ENCODE measurements at places on chromosomes 1 and 21. TPM values are rescaled to one million over a fixed set of nuclear protein-coding genes. Genes with fewer than 3 reads are reported as not detected.

The SYT14 gene
- under 0.01 TPM for total RNA-seq

The DCST1 gene
- total RNA-seq = not detected

The CCDC27 gene
- not detected for total RNA-seq

The TMEM35B gene
- total RNA-seq = 25.1 TPM

The PLA2G2C gene
- not detected for total RNA-seq

The MMP23B gene
- 10.4 TPM for total RNA-seq

The CFAP141 gene
- total RNA-seq = not detected

The S100A16 gene
- 391 TPM for total RNA-seq

The EDN2 gene
- total RNA-seq = not detected

The DFFB gene
- 7.7 TPM for total RNA-seq

The LCE3D gene
- not detected for total RNA-seq

The TMEM269 gene
- total RNA-seq = under 0.01 TPM

The RER1 gene
- 82.0 TPM for total RNA-seq

The CADM3 gene
- total RNA-seq = under 0.01 TPM

The NCAM2 gene
- total RNA-seq = 1.0 TPM

The BTBD8 gene
- 1.6 TPM for total RNA-seq

The PEAR1 gene
- 24.0 TPM for total RNA-seq

The EVA1B gene
- 319 TPM for total RNA-seq

The KIF26B gene
- 0.59 TPM for total RNA-seq

The EDARADD gene
- total RNA-seq = not detected

The ADAMTS4 gene
- total RNA-seq = 3.6 TPM

The RNU1-1 gene
- under 0.01 TPM for total RNA-seq

The OLFML2B gene
- total RNA-seq = 3.0 TPM

The NFASC gene
- 1.2 TPM for total RNA-seq

The OR2T35 gene
- total RNA-seq = not detected

The AGBL4 gene
- 0.15 TPM for total RNA-seq

The OPTC gene
- not detected for total RNA-seq

The TRIM63 gene
- total RNA-seq = not detected

The SUSD4 gene
- 1.2 TPM for total RNA-seq

The S100A3 gene
- 11.6 TPM for total RNA-seq

The UBR4 gene
- 36.1 TPM for total RNA-seq

The TPRG1L gene
- total RNA-seq = 10.9 TPM

The FAM110D gene
- not detected for total RNA-seq

The CHI3L2 gene
- 1.5 TPM for total RNA-seq

The NBPF6 gene
- total RNA-seq = not detected

The C1orf226 gene
- total RNA-seq = 0.50 TPM

The MAB21L3 gene
- not detected for total RNA-seq

The KCNE2 gene
- not detected for total RNA-seq

The ARHGAP30 gene
- not detected for total RNA-seq

The FAM163A gene
- not detected for total RNA-seq

The RIMS3 gene
- 1.0 TPM for total RNA-seq

The C1orf87 gene
- total RNA-seq = not detected

The MIGA1 gene
- 5.5 TPM for total RNA-seq

The SLC5A3 gene
- 2.4 TPM for total RNA-seq

The NPL gene
- total RNA-seq = 0.67 TPM

The HSD3B1 gene
- total RNA-seq = not detected

The IL19 gene
- not detected for total RNA-seq

The SELL gene
- not detected for total RNA-seq

The TNNI3K gene
- not detected for total RNA-seq

All from bronchus fibroblast of lung (primary cell).